ENCODE measurements at places on chromosomes 3 and 15. TPM values are rescaled to one million over a fixed set of nuclear protein-coding genes. Genes with fewer than 3 reads are reported as not detected.

Gene DVL3
- 13.9 TPM for total RNA-seq

Gene GOLGA8S
- total RNA-seq = 0.13 TPM

Gene UQCRC1
- 325 TPM for total RNA-seq

Gene THOC7
- total RNA-seq = 27.9 TPM

Gene TRH
- total RNA-seq = not detected

Gene IL16
- total RNA-seq = 2.7 TPM

Gene ITGA11
- total RNA-seq = 6.0 TPM

Gene VGLL3
- total RNA-seq = not detected

Gene CDHR4
- not detected for total RNA-seq

Gene ATP13A4
- total RNA-seq = 0.13 TPM

Gene FBXW12
- not detected for total RNA-seq

Gene FGD5
- 86.3 TPM for total RNA-seq

Gene TGM4
- 0.13 TPM for total RNA-seq

Gene UROC1
- not detected for total RNA-seq

Gene SEMA6D
- 1.5 TPM for total RNA-seq

Gene TM2D3
- total RNA-seq = 31.7 TPM

Gene STRA6
- under 0.01 TPM for total RNA-seq

Gene MASP1
- total RNA-seq = 0.77 TPM

Gene OTOL1
- not detected for total RNA-seq

Gene OXSM
- 10.0 TPM for total RNA-seq

Gene ZNF385D
- 4.2 TPM for total RNA-seq

Gene GOLGA6L4
- total RNA-seq = 1.8 TPM

Gene MME
- total RNA-seq = 1.3 TPM

Gene RTP4
- total RNA-seq = 5.2 TPM

Gene DAZL
- total RNA-seq = not detected

Gene GOLGA8J
- total RNA-seq = not detected

Gene CD96
- total RNA-seq = not detected

Gene COLQ
- 1.9 TPM for total RNA-seq

Gene GPR62
- under 0.01 TPM for total RNA-seq

Gene AP3B2
- total RNA-seq = not detected

Gene ILDR1
- total RNA-seq = not detected

Gene ATP8B4
- total RNA-seq = 2.0 TPM

Gene GNAI2
- total RNA-seq = 560 TPM
